ENCODE measurements at places on chromosomes 7 and 10.
A peak's percentile ranks its signal among the peaks of the same experiment; 100 is the strongest.

GRCh38 chr7:43749383-43749940 is 9.0 kb upstream of the BLVRA start:
- no peak for DNase-seq

DNA sequence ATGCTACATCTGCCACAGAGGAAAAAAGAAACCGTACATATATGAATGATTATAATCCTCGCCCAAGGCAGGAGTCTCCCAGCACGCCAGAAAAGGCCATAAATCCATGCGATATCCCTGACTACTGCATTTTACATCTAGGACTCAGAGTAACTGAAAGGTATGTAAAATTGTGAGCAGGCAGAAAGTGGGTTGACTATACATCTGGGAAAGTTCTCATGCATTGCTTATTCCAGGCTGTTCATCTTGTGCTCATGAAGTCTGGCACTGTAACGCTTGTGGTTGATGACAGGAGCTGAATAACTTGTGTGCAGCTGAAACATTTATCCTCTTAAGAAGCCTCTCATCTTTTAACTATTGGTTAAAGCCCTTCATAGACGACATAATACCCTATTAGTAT is 193.4 kb upstream of the STEAP4 start:
- no peak for DNase-seq

DNA sequence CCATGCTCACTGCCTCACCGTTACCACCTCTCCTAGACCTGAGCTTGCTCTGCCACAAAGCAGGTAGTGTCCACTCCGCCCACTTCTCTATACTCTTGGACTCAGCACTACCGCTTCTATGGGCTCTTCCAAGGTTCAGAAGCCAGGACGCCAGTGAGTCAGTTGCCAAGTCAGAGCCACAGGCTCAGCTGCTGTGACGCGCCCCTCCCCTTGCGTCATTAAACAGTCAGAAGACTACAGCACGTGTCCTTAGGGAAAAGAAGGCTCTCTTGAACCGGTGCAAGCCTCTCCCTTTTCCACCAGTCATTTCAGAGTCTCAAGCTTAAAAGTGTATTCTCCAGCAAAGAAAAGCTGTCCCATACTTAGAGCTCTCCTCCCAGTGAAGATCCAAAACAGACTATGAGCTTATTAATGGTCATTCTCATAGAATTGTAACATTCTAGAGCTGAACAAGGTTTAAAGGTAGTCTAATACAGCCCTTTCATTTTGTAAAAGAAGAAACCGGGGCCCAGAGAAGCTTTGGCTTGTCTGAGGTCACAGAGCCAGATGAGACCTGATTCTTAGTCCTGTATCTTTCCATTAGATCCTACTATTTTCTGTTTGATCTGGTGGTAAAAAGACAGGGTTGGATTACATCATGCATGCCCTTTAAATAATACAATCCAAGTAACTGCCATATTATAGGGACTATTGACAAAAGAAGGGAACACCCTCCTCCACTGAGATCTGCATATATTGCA is 40.9 kb upstream of the MET start:
- DNase-seq = no peak

- no peak for DNase-seq
Observed at GRCh38 chr7:7641129-7641663, 644 bp downstream of the UMAD1 start.

GRCh38 chr10:13143766-13144165 is 17.6 kb upstream of the MCM10 start:
- DNase-seq = no peak

DNA sequence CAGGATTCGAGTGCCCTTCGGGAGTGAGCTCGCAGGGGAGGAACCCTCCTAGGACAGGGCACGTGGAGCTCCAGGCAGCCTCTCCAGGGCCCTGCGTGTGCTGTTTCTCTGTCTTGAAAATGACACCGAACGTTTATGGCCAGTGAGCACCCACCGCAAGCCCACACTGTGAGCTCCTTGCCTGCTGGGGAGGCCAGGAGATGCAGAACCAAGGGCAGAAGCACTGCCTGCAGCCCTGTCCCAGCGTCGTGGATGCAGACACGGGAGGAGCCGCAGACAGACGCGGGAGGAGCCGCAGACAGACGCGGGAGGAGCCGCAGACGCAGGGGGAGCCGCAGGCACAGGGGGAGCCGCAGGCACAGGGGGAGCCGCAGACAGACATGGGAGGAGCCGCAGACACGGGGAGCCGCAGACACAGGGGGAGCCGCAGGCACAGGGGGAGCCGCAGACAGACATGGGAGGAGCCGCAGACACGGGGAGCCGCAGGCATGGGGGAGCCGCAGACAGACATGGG is 314.4 kb downstream of the PTPRN2 start:
- DNase-seq = no peak

- no peak for DNase-seq
Observed at GRCh38 chr7:115122388-115122787, 200.5 kb downstream of the MDFIC start.

- DNase-seq = no peak
Observed at GRCh38 chr7:36181668-36182067, 28.6 kb downstream of the EEPD1 start.

- no peak for DNase-seq
Observed at GRCh38 chr10:6211671-6212635, 9.2 kb downstream of the PFKFB3 start.

DNA sequence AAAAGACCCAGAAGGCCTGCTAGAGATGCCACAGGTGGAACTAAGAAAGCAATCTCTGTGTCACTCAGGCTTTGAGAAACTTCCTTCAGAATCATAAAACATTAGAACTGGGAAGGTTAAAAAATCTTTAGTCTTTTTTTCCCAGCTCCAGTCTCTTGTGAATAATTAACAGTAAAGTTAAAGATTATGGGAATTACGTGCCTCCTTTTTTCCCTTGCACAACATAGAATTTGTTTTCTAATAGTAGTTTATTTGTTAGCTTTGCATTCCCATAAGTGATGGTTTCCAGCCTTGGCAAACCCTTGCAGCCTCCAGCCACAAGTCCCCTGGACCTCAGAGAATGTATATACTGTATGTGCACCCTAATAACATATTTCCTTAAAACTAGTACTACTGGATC is 128.3 kb downstream of the TPST1 start:
- no peak for DNase-seq

- no peak for DNase-seq
Observed at GRCh38 chr10:90407131-90407530, 450.7 kb downstream of the HTR7 start.

DNA sequence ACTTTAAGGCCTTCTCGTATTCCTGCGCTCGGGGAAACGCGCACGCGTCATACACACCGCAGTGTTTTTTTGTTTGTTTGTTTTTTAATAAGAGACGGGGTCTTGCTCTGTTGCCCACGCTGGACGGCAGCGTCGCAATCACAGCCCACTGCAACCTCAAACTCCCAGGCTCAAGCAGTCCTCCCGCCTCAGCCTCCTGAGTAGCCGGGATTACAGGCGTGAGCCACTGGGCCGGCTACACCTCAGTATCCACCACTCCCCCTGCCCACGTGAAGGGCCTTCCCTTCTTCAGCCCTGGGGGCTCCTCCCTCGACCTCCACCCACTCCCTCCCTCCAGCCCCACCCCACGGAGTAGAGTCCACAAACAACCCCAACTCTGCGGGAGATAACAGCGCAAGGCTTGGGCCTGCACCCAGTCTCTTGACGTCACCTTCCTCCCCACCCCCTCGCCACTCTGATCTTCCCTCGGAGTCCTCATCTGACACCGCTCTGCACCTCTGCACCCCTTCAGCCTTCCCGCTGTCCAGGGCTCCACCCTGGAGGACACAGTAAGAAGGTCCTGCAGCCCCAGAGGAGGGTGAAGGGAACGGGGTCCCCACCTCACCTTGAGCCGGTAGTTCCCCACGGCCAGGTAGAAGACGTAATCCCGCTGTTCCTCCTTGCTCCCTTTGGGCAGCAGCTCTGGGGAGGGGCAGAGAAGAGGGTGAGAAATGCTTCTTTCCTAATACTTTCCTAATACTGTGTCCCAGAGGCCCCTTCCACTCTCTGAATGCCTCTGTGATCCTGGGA is 2.8 kb upstream of the CLDN15 start:
- DNase-seq = no peak

- no peak for DNase-seq
Observed at GRCh38 chr7:140069298-140069949, 6.7 kb upstream of the PARP12 start.

- no peak for DNase-seq
Observed at GRCh38 chr10:64503429-64503828, 982.2 kb downstream of the REEP3 start.

DNA sequence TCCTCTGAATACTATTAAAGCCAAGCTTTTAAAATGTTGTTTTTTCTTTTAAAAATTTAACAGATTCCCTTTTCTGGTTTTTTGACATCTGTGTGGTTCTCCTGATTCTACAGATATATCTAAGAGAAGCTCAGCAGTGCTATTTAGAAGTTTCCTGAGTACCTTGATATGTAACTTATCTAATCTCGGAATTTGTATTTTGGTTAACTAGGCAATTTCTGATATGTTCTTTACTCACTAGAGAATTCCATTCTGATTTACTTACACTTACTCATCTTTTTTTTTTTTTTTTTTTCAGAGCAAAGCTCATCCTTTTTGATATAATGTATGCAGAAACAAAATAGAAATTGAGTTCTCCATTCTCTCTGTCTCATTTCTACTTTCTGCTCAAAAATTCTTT is 63.8 kb downstream of the PALS2 start:
- DNase-seq = no peak

DNA sequence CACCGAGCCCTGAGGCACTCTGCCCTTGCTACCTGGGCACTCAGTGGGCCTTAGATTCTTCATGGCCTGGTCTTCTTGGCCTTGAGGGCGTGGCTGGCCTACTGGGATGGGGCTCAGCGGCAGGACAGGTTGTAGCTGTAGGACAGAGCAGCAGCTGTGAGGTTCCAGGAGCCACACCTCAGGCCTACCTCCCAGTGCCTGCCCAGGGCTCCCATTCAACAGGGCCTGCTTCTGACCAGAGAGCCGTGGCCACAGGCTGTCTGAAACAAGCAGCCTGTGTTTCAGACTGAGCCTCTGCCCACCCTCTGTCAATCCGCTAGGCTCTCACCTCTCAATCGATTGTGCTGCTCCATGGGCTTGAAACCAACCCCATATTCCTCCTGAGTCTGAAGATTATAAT is 928.0 kb upstream of the ZNF722 start:
- no peak for DNase-seq

GRCh38 chr7:14579971-14580370 is 322.6 kb downstream of the DGKB start:
- no peak for DNase-seq

DNA sequence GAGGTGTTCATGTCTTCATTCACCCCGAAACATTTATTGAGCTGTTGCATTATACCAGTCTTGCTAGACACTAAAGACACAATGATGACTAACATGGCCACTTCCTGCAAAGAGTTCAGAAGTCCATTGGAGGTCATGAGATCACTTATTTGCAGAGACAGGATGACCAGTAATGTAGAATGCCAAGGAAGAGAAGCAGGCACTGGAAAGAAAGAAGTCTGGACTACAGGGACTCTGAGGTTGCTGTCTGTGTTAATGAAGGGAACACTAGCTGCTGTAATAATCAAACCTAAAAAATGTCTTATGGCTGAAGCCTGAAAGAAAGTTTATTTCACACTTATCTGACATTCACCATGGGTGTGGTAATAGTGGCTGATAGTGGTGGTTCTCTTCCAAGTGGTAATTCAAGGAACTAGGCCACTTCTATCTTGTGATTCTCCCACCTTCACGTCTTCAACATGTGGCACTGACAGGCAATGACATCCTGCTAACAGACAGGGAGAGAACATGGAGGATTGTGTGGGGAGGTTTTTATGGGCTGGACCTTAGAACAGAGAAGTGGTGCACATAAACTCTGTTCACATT is 89.2 kb upstream of the MKLN1 start:
- no peak for DNase-seq

- no peak for DNase-seq
Observed at GRCh38 chr10:29596826-29597225, 37.9 kb downstream of the SVIL start.

- no peak for DNase-seq
Observed at GRCh38 chr7:83201355-83201754, 38.7 kb upstream of the PCLO start.

DNA sequence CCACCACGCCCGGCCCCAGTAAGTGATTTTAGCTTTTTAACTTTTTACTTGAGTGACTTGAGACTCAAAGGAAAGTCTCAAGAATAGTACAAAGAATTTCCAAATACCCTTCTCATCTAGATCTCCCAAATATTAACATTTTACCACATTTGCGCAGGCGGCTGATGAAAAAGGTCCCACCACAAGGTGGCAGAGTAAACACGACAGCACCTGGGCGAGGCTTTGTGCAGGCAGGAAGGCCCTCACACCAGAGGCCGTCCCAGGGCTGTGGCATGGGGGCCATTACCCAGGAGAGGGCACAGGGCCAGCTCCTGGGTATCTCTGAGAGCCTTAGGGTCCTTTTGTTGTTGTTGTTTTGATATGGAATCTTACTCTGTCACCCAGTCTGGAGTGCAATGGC is 50.0 kb upstream of the WIPI2 start:
- no peak for DNase-seq

- no peak for DNase-seq
Observed at GRCh38 chr10:95509251-95509650, 51.9 kb downstream of the SORBS1 start.

- DNase-seq = no peak
Observed at GRCh38 chr7:20351901-20352300, 21.2 kb downstream of the ITGB8 start.

DNA sequence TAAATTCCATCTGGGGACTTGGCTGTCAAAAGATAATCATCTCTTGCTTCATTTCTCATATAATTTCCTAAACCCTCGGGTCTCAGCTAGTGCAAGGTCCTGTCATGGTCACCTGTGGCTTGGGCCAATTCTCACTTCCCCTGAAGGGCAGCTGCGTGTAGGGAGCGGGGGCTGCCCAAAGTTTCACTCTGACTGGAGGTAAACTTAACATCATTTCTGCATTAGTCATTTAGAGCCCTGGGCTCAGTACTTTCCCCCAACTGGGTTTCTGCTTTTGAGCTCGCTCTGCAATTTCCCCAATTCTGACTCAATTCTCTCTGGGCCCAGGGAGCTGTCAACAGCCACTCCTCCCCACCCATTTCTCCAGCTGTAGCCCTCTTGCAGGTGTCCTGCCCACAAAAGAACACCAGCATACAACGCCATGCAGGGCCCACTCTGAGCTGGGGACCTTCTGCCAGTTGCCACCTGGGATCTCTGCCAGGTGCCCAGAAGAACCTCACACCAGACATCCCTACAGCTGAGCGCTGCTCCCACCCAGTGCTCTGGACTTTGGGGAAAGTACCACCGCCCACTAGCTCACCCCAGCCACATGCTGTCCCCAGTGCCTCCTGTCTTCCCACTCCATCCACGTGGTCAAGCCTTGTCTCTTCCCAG is 37.9 kb downstream of the VOPP1 start:
- DNase-seq = peak; percentile 72
